SK-N-MC (cell line): ENCODE measurements at places on chromosomes 7 and 10.
A peak's percentile ranks its signal among the peaks of the same experiment; 100 is the strongest.

DNA sequence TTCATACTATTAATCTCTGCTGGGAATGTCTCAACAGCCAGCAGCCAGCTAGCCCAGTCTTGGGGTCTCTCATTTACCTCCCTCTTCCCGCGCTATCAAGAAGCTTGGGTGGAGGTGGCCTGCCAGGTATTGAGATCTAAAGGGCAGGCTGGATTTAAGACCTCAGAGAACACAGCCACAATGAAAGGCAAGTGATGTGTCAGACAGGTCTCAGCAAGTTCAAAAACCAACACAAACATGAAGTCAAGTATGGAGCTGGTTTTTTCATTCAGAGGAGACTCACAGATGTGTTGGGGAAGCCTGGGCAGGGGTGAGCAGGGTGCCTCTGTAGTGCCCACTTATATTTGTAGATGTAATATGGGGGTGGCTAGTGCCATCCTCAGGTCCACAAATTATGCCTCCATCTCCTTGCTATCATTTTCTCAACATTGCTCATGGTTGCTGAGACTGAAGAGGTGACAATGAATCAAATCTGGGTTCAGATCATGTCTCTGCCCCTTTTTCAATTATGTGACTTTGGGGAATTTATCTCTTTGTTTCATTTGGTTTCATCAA is 27.7 kb upstream of the CROT start:
- DNase-seq, result no peak

DNA sequence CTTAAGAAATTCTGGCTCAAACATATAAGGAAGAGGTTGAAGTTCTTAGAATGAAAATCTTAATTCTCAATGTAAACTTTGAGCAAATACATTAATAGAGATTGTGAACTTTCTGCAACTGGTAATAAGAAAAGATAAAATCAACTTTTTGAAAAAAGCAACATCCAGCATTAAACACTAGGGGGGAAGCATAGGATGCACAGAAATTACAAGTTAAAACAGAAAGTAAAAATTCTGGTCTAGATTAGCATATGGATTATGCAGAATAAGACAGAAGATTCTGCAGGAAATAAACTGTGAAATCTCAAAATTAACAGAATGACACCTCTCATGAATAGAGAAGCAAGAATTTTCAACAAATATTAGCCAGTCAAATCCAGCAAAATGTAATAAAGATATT is 38.0 kb upstream of the CAV2 start:
- no peak for DNase-seq

DNA sequence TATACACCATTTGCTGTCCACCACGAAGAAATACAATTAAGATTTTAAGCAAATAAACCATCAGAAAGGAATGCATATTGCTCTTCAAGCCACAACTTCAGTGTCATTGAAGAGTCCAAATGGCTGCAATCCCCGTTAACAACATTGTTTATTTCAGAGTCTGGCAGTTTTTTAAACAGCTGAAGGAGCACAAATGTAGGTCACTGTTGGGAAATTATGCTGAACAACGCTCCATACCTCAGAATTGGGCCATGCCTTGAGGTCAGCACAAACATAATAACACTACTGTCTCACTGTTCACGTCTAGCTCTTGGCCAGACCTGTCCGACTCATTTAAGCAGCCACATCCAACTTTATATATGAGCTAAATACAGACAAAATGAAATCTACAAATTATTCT is 453.9 kb upstream of the GHITM start:
- DNase-seq, result no peak

DNA sequence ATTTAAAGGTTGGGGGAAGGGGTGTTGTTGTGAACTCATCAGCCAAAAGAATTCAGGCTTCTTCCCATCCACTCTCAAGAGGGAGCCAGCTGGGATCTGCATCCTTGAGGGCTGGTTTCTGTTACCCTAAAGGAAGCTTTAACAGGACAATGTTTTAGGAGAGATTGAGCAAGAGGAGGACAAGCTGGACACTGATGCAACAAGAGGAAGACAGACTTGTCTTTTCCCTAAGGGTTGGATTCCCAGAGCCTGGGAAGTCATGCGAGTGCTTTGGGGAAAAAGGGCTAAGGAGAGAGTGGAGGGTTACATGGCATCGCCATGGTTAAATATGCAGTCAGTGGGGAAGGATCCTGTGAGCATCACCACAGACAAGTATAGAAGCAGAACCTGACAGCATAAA is 47.6 kb upstream of the PDE1C start:
- no peak for DNase-seq

- DNase-seq, result no peak
Measured at GRCh38 chr7:52270301-52270700, 765.1 kb upstream of the POM121L12 start.

DNA sequence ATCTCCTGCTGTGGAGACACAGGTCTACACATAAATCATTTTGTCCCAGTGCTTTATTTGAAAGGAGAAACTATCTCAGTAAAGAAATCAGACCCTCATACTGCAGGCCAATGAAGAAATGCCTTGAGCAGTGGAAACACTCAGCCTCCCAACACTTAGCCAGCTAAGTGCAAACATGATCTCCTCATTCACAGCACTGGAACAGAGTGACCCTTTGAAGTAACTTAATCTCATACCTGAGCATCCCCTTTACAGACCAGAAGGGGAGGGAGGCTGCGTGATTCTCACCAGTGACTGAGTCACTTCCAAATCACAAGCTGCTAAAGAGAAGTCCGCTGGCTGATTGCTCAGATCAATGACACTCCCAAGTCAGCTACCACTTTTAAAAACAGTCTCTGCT is 4.5 kb downstream of the CHST15 start:
- DNase-seq, result no peak

DNA sequence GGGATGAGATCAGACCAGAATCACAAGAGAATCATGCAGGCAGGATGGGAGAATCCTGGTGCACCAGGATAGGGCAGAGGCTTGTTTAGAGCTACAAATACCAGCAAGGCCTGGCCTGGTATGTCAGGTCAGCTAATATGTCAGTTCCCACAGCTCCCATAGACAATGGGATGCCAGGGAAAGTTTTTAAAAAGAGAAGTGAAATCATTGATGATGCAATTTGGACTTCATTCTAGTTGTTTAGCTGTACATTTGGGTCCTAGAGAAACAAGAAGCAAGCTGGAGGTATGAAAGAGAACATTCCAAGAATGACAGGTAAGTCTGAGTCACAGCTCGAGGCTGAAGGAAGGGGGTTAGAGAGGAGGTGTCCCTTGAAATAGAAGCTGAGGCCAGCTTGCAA is 45.2 kb downstream of the GPR141 start:
- DNase-seq, result no peak

DNA sequence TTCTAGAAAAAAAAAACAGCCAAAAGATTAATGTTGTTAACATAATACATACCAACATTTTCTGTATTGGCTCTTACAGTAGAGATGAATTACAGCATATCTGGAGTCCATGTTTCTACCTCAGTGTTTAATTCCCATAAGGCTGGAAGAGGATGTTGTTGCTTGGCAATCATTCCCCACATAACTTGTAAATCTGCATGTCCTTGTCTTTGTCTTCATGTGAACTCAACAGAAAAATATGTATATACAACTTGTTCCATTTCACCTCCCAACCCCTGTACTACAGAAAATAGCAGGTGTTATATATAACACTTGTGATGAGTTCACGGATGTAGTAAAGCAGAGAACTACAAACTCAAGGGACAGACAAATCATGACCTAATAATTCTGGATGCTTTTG is 160.9 kb upstream of the SEMA3C start:
- DNase-seq, result no peak

GRCh38 chr10:72310636-72311035 is 36.9 kb downstream of the DDIT4 start:
- DNase-seq, result no peak

DNA sequence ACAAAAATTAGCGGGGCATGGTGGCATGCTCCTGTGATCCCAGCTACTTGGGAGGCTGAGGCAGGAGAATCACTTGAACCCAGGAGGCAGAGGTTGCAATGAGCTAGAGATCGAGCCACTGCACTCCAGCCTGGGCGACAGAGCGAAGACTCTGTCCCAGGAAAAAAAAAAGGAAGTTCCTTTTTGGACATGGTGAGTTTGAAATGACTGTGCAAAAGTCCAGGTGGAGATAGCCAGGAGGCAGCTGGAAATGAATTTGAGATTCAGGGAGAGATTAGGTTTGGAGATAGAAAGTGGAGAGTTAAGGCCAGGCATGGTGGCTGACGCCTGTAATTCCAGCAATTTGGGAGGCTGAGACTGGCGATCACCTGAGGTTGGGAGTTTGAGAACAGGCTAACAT is 139.1 kb downstream of the MARCHF5 start:
- no peak for DNase-seq

- no peak for DNase-seq
Measured at GRCh38 chr10:14543904-14544210, 213.1 kb upstream of the FRMD4A start.

DNA sequence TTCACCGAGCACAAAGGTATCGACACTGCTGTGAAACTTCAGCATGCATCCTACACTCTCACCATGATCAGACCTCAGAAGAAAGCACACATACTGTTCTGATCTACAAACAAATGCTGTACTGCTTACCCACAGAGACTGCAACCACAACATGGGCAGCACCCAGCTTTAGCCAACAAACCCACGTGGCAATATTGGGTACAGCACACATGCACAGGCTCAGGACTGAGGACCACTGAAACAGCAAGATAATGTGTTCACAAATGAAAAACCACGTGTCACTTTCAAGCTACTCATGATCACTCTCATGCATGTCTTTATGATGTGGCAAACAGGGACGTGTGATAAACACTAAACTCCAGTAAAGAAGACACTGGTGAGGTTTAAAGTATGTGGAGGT is 119.3 kb upstream of the PTN start:
- DNase-seq, result no peak

- DNase-seq, result no peak
Measured at GRCh38 chr7:50815138-50815537, 32.4 kb upstream of the GRB10 start.

DNA sequence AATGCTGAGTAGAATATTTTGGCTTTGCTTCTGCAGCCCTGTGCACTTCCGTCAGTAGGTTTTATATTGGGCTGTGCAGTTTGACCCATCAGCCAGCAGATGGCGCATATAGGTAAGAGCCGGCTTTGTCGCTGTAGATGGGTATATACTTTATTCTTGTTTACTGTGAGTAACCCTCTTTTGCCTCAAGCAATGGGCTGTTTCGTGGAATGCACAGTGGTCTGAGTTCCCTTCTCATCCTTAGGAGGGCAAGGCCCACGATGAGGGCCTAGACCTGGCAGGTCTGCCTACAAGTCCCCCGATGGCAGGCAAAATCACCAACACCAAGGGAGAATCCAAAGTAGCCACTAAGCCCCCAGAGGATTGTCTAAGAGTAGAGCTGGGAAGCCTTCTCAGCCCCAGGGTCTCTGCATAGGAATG is 1002.9 kb upstream of the KCND2 start:
- DNase-seq, result peak; percentile 61

DNA sequence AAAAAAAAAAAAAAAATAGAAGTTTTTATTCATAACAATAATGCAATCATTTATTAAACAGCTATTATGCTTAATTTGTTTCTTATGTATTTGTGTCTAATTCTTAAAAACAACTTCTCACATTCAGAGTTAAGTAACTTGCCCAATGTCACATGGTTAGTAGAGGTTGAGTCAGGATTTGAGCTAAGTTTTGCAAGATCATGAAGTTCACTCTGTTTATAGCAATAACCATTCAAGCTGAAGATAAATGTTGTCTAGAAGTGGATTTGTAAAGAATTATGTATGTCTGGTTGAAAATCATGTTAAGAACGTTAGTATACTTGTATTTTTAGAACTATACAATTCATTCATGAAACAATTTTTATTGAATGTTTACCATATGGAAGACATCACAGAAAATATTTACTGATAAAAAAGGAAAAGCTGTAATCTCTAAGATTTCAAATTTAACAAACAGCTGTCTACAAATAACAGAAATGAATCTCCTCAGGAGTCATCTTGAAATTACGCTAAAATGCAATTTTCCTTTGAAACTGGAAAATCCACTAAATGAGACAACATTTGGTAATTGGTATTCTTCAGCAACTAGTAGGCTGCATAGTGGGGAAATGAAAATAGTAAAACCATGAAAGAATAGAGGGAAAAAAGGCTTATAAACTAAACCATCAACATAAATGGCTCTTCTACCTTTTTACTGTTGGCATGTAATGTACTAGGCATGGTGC is 70.5 kb upstream of the AHR start:
- no peak for DNase-seq

DNA sequence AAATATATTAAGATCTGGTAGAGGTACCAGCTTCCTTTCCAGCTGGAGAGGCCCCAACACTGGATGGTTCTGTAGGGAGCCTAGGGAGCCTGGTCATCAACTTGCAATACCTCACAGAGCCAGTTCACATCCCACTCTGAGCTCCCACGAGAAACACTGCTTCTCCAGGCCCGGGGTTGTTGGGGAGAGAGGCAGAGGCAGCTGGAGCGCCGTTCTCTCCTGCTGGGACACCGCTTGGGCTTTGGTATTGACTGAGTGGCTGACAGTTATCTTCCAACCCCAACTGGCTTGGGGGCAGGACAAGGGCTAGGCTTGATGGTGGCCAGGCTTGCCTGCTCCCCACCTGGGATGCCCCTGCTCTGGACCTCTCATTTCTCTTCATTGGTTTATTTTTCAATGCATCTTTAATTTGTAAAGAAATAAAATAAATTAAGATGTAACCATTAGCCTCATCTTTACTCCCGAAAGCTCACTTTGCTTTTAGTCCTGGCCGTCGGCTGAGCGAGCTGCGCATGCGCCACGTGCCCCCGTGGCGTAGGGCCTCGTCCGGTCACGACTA is 10.0 kb upstream of the CHCHD1 start:
- no peak for DNase-seq

- DNase-seq, result no peak
Measured at GRCh38 chr7:38950309-38950708, 27.4 kb upstream of the POU6F2 start.

GRCh38 chr10:50375051-50375452 is 123.7 kb upstream of the ASAH2 start:
- no peak for DNase-seq

GRCh38 chr10:114403541-114404161 is 651 bp downstream of the AFAP1L2 start:
- no peak for DNase-seq

GRCh38 chr7:149849174-149849573 is 11.0 kb downstream of the ZNF862 start:
- no peak for DNase-seq

DNA sequence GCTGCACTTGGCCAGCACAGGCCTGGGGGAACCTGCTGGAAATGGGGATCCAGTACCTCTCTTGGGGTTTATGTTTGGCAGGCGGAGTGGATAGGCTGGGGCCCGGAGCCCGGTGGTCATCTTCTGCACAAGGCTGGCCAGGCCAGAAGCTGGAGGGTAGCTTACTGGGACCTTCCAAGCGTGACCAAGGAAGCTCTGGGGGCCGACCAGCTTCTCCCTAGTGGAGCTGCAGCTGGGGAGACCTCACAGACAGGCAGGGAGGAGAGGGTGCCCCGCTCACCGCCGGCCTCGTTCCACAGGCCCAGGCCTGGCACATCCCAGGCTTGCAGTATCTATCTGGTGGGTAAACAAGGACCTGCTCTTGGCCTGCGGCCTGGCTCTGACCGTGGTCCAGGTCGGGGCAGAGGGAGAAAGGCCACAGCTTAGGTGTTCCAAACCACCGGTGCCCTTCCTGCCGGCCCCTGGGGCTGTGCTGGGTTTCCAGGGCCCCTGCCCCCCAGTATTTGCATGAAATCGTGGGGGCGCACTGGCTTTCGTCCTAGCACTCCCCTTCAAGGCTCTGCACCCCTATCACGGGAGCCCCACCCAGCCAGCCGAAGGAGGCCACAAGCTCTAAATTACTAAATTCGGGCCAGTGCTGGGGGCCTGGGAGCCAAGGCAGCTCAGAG is 1.5 kb upstream of the ELFN1 start:
- DNase-seq, result no peak

- DNase-seq, result no peak
Measured at GRCh38 chr7:29140873-29141468, 5.4 kb downstream of the CPVL start.
